ENCODE measurements at places on chromosomes 11 and 22.
A peak's percentile ranks its signal among the peaks of the same experiment; 100 is the strongest.

DNA sequence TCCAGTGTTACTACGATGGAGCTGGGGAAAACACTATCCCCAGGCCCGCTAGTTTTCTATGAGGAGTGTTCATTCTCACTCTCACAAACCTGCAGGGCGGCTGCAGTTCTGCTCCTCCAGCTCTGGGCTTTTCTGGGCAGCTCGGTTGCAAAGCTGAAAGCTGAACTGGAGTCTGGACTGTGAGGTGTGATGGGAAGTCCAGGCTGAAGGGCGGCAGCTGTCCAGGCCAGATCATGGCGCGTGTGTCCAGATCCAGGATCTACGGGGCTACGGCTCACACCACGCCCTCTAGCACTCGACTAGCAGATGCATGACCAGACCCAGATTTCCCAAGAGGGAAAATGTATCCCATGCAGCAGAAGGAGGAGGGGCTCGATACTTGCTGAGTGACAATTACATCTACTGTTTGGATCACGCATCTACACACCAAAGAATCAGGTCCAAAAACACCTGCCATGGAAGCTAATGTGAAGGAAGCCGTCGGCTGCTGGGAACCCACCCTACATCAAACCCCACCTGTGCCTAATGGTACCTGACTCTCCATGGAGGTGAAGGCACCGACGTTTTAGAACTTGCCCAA is 555.0 kb downstream of the BRD1 start:
- no peak for DNase-seq

- no peak for DNase-seq
These were observed 71.8 kb upstream of the PAX6 start for GRCh38 chr11:31882951-31883392.

DNA sequence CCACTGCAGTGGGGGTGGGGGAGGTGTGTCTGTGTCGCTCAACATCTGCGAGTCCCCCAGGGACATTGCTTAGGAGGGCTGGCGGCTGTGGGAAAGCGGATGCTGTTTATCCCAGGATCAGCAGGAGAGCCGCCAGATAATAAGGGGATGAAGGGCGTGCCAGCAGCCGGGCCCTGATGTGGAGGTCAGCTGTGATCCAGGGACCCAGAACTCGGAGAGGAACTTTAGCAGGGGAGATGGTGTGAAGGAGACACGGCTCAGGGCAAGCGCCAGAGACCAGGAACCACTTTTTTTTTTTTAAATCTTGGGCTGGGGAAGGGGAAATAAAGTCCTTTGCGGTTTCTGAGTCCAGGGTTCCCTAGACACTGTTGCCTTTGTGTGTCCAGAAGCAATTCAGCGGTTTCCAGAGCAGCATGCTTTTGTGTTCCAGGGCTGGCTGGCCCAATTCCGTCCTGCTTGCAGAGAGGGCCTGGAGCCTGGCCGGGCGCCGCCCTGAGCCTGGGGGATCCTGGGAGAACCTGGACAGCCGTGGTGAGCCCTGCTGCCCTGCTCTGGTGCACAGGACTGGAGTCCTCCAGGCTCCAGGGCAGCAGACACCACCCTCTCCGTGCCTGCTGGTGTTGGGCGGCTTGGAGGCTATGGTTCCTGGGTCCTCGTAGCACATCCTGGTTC is at the start of gene GRAMD4:
TSS of gene GRAMD4 (plus strand) at position 557 of the 672 bp plus-strand sequence. CDS start 6,414 bp downstream, outside the sequence.
- DNase-seq: no peak

DNA sequence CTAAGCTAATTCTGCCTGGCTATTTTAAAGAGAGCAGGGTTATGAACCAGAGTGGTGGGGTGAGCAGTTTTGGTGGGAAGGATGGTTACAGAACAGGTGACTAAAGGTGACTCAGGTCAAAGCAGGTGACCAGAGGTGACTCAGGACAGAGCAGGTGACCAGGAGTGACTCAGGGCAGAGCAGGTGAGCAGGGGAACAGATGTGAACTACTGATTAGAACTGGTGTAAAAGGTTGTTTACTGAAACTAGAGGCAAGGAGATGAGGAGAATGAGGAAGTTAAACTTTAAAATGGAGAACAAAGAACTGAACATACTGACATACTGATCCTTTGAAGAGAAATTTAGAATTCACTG is 15.4 kb upstream of the HYLS1 start:
- no peak for DNase-seq

- no peak for DNase-seq
These were observed 123.3 kb upstream of the RASSF10 start for GRCh38 chr11:12885717-12886239.

GRCh38 chr11:111408789-111409727 is 30.0 kb upstream of the POU2AF1 start:
- no peak for DNase-seq

DNA sequence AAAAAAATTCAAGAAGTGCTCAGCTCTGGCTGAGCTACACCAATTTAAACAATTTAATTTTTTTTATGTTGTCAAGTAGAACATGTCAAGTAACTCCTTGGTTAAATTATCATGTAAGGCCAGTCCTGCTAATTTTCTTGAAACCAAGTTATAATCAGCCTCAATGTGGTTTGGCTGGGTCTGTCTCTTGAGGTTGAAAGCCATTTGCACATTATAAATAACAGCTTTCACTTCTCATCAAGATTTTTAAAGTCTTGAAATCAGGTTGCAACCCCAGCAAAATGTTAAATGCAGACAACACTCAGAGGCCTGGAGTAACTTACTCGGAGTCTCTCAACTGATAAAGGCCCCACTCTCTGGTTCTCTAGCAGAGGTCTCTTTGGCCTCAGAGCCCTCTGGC is 324.4 kb downstream of the BRD1 start:
- DNase-seq: no peak

- DNase-seq: peak; percentile 15
These were observed at the start of gene SLC1A2 for GRCh38 chr11:35419184-35419829. Gene SLC1A2, minus strand, starts transcription at chr11:35419558. Its CDS starts 592 bp downstream, at chr11:35418966.

DNA sequence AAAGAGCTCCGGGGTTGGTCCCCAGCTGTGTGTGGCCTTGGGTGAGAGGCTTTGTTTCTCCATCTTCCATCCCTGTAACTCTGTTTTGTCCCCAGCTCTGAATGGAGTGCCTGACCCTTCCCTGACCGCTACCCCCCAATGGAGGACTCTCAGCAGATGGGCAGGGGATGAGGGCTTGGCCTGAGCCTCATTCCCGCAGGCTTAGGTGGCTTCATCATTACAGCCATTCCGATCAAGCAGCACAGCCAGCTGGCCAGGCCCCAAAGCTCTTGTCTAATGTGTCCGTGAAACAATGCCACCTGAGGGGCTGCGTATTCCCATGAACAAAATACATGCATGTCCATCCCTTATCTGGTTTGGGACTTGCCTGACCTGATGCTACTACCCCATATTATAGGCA is 3.9 kb upstream of the CDC42EP2 start:
- DNase-seq: no peak

DNA sequence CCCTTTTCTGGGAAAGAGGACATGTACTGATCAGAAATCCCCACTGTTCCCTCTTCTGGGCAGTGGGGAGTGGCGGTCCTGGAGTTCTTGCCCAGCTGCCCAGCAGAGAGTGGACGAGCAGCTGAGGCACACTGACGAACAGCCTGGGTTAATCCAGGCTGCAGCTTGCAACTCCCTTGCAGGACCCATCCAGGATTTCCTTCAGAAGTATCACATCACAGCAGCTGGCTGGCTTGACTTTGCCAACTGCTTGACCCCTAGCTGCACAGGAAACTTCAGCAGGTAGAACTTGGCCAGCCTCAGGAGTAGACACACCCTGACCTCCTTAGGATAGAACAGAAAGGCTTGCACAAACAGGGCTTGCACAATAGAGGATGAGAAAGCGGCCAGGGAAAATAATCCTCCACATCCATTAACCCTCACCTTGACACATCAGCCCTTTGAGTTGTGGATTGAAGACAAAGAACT is 27.9 kb upstream of the FZD4 start:
- no peak for DNase-seq

DNA sequence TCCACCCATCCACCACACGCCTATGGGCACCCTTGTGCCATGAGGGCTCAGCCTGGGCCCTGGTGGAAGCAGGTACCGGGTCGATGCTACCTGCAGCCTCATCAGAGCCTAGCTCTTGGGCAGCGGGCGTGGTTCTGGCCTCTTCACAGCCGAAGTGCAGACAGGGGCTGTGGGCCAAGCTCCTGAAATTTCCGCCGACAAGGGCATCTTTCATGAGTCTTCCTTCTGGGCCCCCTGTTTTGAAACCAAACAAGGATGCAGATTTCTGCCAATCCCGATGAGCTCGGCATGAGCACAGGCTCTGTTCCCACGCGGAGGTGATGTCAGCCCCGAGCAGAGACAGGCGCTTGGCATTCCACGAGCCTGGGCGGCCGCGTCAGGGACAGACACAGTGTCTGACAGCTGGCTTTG is 22.6 kb upstream of the MGAT3 start:
- DNase-seq: no peak

GRCh38 chr11:80898910-80899309 is 1458.1 kb upstream of the TENM4 start:
- no peak for DNase-seq

DNA sequence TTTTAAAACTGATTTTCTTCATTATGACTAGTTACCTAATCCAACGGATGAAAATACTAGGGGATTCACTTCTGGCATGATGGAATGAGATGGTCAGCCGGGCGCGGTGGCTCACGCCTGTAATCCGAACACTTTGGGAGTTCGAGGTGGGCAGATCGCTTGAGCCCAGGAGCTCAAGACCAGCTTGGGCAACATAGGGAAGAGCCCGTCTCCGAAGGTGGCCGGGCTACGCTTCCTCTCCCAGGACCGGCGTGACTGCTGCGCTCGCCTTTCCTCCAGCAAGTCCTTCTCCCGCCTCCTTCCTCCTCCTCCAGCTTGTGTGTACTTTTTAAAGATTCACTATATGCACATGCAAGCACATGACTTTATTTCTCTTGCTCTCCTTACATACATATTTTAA is 505.4 kb upstream of the CCDC90B start:
- no peak for DNase-seq

GRCh38 chr11:61795876-61796526 is 3.3 kb downstream of the FEN1 start:
- DNase-seq: no peak

DNA sequence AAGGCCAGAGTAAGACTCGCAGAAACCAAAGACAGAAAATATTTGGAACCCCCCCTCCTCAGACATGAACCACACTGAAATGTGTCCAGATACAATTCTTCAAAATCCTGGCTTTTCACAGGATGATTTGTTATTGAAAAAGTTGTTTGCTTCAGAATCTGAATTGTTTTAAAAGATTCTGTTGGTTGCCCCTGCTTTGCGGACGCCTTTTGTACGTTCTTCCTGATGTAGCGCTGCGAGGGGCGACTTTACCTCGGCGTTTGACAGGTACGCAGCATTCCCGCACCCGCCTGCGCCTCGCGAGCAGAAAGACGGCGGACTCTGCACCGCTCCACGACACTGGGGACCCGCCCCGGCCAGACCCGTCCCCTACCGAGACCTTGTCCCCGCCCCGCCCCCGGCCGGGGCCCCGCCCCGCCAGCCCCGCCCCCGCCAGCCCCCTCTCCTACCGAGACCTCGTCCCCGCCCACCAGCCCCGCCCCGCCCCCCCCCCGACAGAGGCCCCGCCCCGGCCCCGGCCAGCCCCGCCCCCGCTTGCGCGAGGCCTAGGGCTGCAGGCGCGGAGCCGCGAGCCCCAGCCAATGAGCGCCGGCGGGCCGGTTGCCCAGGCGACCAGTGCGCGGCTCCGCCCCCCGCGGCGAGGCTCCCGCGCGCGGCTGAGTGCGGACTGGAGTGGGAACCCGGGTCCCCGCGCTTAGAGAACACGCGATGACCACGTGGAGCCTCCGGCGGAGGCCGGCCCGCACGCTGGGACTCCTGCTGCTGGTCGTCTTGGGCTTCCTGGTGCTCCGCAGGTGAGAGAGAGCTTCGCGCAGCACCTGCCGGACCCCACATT is at the start of gene GLB1L2:
TSS of gene GLB1L2 (plus strand) at position 635 of the 835 bp plus-strand sequence. CDS start at position 709, 74 bp downstream.
- peak; percentile 80 for DNase-seq

- no peak for DNase-seq
These were observed 8.1 kb downstream of the TMA7B start for GRCh38 chr22:39967996-39968972.

DNA sequence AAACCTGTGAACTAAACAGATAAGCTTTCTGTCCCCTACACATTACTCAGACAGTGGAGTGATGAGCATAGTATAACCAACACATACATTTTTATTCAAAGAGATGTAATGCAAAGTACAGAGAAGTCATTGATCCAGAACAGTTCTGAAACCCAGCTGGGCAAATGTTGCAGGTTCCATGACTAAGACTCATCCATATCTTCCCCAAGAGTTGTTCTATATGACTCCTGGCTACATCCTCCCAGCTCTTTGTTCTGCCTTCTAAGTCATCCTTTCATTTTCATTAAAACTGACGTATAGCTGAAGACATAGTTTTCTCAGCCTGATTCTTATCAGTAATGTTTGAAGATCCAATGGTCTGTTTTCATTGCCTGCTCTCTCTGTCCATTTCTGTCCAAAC is 47.3 kb downstream of the PLAAT5 start:
- peak; percentile 14 for DNase-seq

DNA sequence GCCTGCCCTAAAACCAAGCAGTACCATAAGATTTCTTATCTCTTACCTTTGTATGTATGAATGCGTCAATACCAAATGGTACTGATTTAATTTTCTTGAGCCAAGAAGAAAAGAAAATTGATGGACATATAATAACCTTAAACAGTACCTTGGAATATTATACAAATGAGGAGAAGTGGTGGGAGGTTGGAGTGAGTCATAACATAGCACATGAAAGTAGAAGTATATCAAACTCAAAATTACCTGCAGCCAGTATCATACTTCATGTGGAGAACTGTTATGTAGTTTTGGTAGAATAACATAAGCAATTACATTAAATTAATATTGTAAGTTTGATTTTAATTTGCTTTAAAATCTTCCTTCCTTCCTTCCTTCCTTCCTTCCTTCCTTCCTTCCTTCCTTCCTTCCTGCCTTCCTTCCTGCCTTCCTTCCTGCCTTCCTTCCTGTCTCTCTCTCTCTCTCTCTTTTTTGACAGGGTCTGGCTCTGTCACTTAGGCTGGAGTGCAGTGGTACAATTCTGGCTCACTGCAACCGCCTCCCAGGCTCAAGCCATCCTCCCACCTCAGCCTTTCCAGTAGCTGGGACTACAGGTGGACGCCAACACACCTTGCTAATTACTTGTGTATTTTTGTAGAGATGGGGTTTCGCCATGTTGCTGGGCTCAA is 460.9 kb upstream of the CCDC90B start:
- no peak for DNase-seq

- DNase-seq: no peak
These were observed 27.2 kb upstream of the TH start for GRCh38 chr11:2198621-2199365.

- DNase-seq: peak; percentile 48
These were observed 31.6 kb upstream of the JAM3 start for GRCh38 chr11:134037046-134037908.

DNA sequence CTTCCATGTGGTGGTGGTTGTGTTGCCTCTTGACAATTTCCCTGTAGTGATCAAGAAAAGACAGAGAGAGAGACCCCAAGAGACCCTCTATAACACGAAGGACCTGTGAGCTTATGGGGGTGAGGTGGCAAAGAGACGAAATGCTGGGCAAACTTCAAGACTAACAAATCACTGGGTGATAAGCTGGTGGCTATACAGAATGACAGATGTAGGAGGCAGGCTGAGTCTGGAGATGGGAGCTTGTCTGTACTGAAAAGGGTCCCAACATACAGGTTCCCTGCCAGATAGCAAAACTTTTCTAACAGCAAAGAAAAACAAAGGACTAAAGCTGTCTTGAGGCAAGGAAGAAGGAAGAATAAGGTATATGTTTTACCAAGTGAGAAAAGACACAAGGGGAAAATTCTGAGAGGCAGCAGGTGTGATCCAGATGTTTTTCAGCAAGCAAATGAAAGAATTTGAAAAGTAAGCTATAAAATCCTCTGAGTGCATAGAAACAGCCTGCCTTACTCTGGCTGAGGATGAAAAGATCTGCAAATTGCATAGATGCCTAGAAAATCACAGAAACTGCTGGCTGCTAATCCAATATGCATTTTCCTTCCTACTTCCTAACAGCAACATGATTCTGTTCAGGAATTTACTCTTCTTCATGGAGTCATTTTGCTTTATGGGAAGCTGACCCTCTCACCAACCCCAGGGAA is 21.9 kb upstream of the LYVE1 start:
- DNase-seq: no peak
